ENCODE measurements at places on chromosomes 4 and X.
A peak's percentile ranks its signal among the peaks of the same experiment; 100 is the strongest.

DNA sequence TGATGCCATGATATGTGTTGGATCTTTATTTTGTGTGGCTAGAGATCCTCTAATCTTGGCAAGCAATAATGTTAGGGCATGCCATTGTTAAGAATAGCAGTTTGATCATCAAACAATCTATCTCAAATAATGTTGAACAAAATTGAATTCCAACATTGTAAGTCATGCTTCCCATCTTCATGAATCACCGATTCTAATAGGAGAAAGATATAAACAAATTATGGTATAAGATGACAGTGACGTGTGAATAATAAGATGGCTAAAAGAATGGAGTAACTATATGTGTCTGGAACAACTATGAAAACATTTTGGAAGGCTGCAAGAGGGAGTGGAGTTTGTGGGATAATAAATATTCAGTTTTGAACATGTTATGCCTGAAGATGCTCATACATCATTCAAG lies 208.4 kb downstream of the DTHD1 start:
- no peak for DNase-seq

DNA sequence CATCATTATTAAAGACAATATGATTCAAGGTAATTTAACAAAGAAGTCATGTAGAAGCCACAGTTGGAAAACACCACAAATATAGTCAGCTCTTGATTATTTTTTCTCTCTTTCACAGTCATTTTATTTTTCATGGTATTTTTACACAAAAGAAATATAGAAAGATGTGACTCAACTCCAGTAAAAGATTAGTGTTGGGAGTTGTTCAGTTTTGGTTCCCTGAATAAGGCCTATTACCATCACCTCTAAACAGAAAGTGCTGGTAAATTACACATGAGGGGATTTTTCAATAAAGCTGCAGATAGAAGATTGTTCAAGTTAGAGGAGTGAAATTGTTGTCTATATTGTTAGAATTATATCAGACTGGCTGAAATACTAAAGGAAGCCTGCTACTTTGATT lies 107.0 kb downstream of the DDIT4L start:
- DNase-seq = no peak

- DNase-seq = no peak
Measured at GRCh38 chrX:102902355-102902754, 34.7 kb upstream of the RAB40AL start.

DNA sequence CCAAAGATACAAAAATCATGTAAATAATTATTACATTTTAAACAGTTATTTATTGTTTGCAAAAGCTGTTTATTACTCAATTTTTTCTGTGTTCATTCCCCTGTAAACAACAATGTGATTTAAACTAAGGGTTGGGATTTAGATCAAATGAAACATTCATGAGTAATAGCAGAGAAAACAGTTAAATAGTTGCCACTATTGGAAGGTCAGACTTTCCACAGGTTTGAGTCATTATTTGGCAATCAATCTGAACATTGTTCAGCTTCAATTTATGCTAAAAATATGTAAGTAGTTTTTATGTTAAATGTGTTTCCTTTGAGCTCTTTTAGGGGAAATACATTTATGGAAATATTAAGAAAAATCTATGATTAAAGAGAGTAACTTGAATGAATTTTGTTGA lies 144.9 kb downstream of the STIM2 start:
- DNase-seq = no peak

DNA sequence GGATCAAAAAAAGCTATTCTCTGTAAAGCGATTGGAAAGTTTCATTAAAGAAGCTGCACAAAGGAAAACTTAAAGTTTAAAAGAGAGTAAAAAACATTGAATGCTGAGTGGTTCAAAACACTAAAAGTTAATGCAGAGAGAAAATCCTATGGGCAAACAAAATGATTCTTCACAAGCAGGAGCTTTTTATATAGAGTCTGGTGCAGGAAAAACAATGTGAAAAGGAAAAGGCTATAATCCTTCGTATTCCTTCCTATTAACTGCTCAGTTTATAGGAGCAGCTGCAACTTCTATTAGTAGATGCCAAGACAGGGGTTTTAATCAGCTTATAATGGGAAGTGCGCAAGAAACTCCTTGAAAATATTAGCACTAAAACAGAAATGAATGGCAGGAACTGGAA lies 100.7 kb downstream of the PDGFC start:
- no peak for DNase-seq

DNA sequence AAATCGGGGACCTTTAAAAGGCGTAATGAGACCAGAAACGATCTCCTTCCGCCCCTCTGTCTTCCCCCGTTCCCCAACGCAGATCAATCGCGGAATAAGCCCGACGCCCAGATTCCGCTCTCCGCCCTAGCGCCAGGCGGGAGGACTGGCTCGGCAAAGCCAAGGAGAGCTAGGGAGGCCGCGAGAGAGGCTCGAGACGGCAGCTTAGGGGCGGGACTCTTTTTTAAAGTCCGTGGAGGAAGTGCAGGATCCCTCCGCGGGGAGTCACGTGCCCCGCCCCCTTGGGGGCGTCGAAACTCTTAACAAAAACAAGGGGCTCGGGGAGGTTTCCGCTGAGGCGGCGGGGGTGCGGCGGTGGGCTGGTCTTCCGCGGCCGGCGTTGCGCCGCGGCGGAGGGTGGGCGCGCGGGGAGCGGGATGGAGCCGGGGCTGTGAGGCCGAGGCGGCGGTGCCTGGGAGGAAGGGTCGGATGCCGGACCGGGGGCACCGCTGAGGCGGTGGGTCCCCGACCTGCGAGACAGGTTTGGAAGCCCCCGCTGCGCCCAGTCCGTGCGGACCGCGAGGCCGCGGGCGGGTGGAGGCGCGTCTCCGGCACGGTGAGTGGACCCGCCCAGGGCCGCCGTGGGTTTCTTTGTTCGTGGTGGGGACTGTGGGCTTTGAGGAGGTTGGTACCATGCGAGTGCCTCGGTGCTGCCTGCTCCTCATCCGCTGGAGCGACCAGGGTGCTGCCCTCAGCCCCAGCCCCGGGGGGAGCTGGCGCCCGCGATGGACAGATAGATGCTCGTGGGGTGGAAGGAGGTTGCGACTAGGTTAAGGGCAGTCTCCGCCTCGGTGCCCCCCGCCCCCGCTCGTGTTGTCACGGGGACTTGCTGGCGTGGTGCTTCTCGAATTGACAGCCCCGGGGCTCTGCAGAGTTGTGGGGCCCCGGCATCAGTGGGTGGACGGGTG lies at the start of gene CCNG2:
CCNG2 (plus strand) TSS at position 296 of the 947 bp plus-strand sequence. CDS start 1,326 bp downstream, outside the sequence.
- peak; percentile 39 for DNase-seq
